Mesendoderm (in vitro differentiated cells): ENCODE measurements at places on chromosomes 16 and 17.

DNA sequence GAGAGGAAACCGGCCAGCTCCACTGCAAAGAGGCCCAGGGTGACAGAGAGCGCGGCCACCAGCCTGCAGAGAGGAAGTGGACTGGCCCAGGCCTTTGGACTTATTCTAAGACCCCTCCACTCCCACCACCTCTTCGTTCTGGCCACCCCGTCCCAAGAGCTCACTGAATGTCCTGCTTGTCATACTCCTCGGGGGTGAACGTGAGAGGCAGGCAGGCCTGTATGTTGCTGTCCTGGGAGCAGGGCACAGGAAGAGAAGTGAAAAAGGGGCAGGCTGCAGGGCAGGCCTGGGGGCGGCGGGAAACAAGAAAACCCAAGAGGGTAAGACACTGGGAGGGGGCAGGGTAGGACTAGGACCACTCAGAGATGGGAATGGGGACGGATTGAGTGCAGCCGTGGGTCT, 384 bp downstream of the TMEM107 start:
- DNase-seq = no peak

DNA sequence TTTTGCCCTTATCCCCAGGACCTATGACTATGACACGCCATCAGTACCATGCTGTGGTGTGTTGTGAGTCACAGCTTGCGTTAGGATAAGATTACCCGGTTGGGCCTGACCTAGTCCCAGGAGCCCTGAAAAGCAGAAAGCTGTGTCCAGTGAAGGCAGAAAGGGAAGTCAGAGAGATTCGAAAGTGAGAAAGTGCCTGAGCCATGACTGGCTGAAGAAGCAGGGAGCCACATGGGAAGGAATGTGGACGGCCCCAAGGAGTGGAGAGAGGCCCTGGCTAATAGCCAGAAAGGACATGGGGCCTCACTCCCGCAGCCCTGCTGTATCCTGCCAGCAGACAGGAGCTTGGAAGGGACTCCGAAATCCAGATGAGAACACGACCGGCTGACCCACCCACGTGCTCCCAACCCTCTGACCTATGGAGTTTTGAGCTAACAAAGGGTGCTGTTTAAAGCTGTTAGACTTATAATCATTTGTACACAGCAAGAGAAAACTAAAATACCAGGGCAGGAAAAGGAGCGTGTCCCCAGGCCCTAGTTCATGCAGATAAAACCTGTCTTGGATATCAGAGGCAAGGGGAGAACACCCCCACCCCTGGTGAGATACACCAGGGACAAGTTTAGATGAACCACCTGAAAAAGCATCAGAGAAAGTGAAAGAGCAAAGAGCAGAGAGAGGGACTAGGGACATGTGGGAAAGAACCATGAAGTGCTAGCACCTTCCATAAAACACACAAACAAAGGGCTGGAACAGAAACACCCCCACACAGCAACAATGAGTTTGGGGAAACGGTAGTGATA, 115.3 kb downstream of the SLC39A11 start:
- peak; percentile 72 for DNase-seq

DNA sequence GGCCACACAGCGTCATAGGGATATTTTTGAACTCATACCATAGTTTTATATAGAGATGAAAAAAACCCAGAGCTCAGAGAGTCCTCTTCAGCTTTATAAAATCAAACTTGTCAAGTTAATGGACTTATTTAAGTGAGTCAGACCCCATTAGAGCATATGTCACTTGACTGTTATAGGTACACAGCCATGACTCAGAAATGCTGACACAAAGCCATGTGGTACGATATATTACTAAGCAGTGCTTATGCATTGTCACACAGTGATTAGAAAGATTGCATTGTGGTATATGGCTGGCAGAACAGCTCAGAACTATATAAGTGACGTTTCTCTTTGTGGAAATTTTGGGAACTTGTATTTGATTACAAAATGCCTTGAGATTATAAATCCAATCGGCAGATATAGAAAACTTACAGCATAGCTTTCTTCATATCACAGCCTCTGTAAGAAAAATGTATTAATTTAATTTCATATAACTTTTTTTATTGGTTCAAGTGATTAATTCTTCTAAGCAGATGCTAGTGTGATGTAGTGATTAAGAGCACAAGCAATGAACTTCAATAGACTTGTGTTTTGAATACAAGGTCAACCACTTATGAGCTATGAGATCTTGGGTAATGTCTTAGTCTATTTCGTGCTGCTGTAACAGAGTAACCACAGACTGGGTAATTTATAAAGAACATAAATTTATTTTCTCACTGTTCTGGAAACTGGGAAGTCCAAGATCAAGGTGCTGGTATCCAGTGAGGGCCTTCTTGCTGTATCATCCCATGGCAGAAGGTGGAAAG, 25.8 kb upstream of the GINS3 start:
- DNase-seq = no peak

DNA sequence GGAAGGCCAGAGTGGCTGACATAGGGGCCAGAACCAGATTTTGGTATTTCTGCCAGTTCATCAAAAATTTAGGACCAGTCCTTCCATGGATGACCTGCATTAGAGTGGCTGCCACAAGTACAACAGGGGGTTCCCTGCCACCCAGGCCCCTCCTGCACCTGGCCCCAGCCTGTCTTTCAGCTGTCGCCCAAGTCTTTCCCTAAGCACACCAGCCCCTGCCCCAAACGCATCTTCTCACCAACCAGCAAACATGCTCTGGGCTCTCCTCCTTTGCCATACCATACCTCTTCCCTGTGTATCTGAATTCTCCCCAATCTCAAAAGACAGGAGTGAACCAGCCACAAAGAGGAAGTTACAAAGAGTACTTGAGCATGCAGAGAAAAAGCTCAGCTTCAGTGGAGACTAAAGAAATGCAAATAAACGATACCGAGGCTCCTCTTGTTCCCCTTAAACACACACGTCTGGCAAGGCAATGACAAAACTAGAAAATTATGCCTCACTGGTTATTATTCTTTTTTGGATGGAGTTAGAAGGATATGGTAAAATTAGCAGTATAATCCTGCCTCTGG, 130.6 kb downstream of the DYNLRB2 start:
- DNase-seq = no peak

GRCh38 chr16:67562526-67562917, at the start of gene CTCF:
Gene CTCF, plus strand, starts transcription at chr16:67562526. Its CDS starts 48,307 bp downstream, at chr16:67610833.
- peak; percentile 80 for DNase-seq

- DNase-seq = peak; percentile 83
Observed at GRCh38 chr17:14297161-14297851, 3.6 kb upstream of the HS3ST3B1 start.

DNA sequence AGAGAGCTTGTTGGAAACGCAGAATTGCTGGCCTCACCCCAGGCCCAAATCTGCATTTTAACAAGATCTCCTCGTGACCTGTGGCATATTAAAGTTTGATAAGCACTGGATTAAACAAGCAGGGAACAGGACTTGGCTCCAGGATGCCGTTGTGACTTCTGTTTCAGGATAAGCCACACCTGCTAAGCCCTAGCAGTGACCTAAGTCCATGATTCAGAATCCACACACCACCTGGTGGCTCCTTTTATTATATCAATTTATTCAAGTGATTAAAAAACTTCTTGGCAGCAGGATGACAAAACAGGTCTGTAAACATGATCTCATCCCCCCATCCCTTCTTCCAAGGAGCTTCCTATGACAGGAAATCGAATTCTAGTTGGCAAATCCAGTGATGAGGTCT, 9.1 kb downstream of the NAGPA start:
- no peak for DNase-seq

DNA sequence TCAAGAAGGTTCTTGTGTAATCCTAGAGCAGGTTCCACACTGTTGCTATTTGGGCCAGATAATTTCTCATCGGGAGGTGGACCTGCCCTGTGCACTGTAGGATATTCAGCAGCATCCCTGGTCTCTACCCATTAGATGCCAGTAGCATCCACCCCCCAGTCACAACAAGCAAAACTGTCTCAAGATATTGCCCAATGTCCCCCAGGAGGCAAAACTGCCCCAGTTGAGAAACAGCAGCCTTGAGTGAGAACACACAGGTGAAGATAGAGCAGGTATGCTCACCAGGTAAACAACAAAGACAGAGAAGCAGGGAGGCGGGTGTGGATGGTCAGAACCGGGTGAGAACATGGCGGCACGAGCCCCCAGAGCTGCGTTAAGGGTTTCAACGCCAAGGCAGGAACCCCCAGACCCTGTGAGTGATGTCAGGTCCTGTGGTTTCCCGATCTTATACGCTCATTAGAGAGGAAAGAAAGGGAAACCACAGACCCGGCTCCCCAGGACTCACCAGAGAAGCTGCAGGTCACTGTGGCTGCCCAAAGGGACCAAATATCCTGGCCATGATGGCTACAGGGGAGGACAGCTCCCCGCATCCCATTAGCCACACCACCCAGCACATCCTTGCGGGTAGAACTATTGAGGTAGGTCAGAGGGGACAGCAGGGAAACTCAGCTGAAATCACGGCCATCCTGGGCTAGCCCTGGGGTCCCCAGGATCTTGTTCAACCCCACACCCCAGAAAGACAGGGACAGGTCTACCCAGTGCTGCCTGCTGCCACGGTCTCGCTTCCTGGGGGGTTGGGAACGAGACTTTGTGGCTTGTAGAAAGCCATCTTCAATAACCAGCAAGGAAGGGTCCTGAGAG, 21.2 kb downstream of the CDC42EP4 start:
- DNase-seq = no peak

- DNase-seq = no peak
Observed at GRCh38 chr16:66383551-66383950, 17.1 kb downstream of the CDH5 start.

- DNase-seq = peak; percentile 29
Observed at GRCh38 chr16:50878966-50879615, 137.2 kb downstream of the CYLD start.

GRCh38 chr17:16512011-16512410, 20.0 kb upstream of the LRRC75A start:
- peak; percentile 59 for DNase-seq

DNA sequence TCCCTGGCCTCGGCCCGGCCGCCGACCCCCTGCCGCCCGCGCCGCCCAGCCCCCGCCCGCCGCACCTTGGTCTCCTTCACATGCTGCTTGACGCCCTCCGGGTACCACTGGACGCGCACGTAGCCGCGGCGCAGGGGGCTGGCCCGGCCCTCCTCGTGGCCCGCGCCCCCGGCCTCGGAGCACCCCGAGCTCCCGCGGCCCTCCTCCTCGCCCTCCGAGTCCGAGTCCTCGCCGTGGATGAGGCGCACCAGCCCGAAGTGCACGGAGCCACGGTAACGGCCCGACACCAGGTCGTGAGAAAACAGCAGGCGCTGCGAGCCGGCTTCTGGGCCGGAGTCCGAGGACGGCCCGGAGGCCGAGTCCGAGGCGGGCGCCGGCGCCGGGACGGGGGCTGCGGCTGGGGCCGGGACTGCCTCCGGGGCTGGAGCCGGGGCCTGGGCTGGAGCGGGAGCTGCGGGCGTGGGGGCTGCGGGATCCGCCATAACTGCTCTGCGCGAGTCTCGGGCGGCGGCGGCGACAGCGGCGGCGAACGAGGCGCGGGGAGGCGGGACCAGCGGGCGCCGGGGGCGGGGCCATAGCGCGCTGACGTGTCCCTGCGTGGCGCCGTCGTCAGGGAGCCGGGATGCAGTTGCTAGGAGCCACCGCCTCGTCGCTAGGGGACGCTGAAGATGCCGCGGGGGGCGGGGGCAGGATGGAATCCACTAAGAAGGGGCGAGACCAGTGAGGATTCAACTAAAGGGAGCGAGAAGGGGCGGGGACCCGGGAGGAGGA, at the start of gene UBE2O:
UBE2O (minus strand) TSS at position 493 of the 771 bp plus-strand sequence; CDS start at position 482, 11 bp downstream.
- DNase-seq = peak; percentile 98

GRCh38 chr17:57625957-57626356, 119.1 kb downstream of the CCDC182 start:
- DNase-seq = no peak

GRCh38 chr17:40579471-40579870, 14.2 kb upstream of the CCR7 start:
- DNase-seq = no peak

DNA sequence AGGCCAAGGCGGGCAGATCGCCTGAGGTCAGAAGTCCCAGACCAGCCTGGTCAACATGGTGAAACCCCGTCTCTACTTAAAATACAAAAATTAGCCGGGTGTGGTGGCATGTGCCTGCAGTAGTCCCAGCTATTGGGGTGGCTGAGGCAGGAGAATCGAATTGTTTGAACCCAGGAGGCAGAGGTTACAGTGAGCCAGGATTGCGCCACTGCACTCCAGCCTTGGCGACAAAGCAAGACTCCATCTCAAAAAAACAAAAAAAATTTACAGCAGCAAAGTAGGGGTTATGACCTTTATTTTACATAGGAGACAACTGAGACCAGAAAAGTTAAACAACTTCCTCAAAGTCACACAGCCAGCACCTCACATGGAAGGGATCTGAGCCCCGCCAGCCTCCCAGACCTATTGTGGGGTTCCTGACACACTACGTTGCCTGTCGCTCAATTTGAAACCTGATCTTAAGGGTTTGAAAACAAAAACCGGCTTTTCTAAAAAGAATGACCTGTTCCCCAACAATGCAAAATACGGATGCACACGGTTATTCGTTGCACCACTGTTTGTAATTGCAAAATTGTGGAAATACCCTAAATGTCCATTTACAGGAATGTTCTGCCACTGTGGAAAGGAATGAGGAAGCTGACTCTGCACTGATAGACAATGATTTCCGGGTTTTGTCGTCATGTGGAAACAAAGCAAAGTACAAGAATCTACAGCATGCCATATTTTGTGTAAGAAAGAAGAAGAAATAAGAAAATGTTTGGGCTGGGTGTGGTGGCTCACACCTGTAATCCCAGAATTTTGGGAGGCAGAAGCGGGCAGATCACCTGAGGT, 77.2 kb downstream of the CNGB1 start:
- no peak for DNase-seq

DNA sequence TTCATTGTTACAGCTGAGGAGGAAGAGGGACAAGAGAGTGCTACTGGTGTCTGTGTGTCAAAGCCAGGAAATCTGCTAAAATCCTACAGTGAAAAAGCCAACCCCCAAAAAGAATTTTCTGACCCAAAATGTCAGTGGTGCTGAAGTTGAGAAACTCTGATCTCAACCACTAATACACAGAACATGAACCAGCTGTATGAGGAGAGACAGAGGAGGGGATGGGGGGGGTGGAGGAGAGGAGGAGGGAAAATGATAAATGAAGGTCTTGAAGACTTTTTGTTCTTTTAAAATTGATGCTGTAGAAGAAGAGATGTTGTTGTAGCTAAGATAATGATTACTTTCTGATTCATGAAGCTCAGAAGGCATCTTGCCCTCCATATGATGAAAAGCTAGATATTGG, 27.4 kb upstream of the CDRT4 start:
- DNase-seq = no peak
